Bronchial epithelial cell (primary cell): ENCODE measurements at places on chromosomes 2 and 18. TPM values are rescaled to one million over a fixed set of nuclear protein-coding genes. Genes with fewer than 3 reads are reported as not detected.

The TMEM178A gene
- total RNA-seq, result 0.26 and 0.51 TPM in 2 replicates

The IL1R2 gene
- total RNA-seq, result not detected in 2 replicates

The MAP3K19 gene
- not detected in 2 replicates for total RNA-seq

The CDH19 gene
- under 0.01 and 0.26 TPM in 2 replicates for total RNA-seq

The C2orf72 gene
- total RNA-seq, result under 0.01 TPM in 1 of 2 replicates, not detected in the other

The UGT1A5 gene
- 0.26 and 3.3 TPM in 2 replicates for total RNA-seq

The POTEI gene
- total RNA-seq, result not detected in 2 replicates

The EPG5 gene
- 10.5 and 15.6 TPM in 2 replicates for total RNA-seq

The ACADL gene
- total RNA-seq, result 0.26 and 0.38 TPM in 2 replicates

The FMNL2 gene
- 15.1 and 24.7 TPM in 2 replicates for total RNA-seq

The ITGB6 gene
- 21.1 and 31.5 TPM in 2 replicates for total RNA-seq

The YIPF4 gene
- 21.9 and 27.7 TPM in 2 replicates for total RNA-seq

The PFN4 gene
- total RNA-seq, result under 0.01 and 0.38 TPM in 2 replicates

The PDE6D gene
- total RNA-seq, result 7.6 and 8.7 TPM in 2 replicates

The STON1 gene
- 0.26 and 0.79 TPM in 2 replicates for total RNA-seq

The MTX2 gene
- total RNA-seq, result 22.0 and 24.5 TPM in 2 replicates

The SERPINB13 gene
- total RNA-seq, result 8.2 and 48.0 TPM in 2 replicates

The ITPRID2 gene
- 106 and 132 TPM in 2 replicates for total RNA-seq

The IL1R1 gene
- 1.6 and 3.1 TPM in 2 replicates for total RNA-seq
